ENCODE measurements at places on chromosomes 11 and 22.
A peak's percentile ranks its signal among the peaks of the same experiment; 100 is the strongest.

DNA sequence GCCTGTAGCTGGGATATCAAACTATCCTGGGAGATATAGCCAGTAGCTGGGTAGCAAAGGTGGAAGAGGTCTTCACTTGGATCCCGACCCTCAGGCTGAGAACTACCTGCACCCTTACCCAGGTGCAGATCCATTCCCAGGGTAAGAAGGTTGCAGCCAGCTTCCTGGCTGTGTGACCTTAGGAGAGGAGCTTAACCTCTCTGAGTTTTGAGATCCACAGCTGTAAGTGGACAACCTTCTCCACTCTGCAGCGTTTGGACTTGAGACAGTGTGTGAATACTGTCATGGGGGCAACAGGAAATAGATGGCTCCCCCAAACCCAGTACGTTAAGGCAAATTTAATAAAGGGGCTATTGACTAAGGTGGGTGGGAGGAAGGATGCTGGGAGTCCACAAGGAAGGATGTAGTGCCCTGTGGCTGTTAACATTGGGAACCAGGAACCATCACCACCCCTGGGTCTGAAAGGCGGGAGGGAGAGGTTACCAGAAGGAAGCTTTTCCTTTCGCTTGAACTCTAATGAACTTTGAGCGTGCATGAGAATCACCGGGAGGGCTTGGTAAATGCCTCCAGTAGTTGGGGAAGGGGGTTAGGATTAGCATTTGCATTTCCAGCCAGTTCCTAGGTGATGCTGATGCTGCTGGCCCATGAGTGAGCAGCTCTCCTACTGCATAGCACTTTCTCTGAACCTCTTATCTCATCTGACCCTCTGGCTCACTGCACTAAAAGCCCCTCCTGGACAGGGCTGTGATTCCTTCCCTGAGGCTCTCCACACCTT lies 24.4 kb downstream of the SGSM1 start:
- DNase-seq = no peak

DNA sequence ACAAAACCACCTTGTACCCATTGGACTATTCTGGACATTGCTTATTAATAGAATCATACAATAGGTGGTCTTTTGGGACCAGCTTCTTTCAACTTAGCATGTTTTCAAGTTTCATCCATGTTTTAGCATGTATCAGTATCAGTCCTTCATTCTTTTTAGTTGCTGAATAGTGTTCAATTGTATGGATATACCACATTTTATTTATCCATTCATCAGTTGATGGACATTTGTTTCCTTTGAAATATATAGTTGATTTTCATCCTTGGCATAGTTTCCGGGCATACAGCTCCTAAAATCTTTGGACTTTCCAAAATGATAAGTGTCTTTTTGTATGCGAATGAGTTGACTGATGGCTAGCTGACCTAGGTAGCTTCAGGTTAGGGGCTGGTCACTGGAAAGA lies 12.2 kb downstream of the PPP6R3 start:
- DNase-seq = no peak

- DNase-seq = no peak
Observed at GRCh38 chr22:50061141-50061823, 3.2 kb upstream of the TTLL8 start.

- DNase-seq = no peak
Observed at GRCh38 chr11:7196396-7197146, 55.1 kb upstream of the SYT9 start.

DNA sequence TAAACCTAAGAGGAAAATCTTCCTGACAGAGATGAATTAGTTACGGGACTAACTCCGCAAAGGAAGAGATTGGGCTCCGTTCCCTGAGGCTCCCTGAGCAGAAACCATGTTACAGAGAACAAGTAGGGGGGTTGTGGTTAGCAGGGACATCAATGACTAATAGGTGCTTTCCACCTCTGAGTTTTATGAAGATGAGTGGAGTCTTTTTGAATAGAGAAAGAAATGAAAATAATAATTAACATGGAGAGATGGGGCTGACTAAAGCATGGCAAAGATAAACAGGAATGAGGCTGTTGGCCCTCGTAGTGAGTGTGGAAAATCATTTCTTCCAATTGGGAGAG lies 47.5 kb upstream of the PICALM start:
- no peak for DNase-seq

GRCh38 chr11:32259641-32260081 lies 168.8 kb downstream of the RCN1 start:
- DNase-seq = peak; percentile 58

DNA sequence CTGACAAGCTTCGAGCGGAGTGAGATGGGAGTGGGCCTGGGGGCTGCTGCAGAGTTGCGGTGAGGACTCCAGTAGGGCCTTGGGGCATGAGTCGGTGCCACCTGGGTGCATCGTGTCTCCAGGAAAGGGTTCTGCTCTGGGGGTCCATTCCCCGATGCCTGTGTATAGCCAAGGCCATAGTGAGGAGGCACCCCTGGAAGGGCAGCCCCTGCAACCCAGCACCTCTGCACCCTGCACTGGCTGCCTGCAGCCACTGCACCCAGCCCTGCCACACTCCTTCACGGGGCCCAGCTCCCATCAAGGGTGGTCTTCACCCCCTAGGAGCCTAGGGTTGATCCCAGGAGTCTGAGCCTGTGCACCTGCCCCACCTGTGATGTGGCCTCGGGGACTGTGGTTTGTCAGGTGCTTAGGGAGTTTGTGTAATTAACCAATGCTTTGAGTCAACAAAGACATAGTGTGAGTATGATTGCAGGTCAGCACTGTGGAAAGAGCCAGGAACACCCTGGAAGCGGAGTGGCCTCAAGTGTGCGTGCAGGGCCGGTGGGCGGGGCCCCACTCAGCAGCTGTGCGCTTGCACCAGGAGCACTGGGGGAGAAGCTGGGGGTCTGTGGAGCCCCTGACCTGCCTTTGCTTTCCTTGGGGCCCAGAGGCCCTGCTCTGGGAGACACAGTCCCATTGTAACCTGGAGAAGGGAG lies 1299.3 kb downstream of the BRD1 start:
- no peak for DNase-seq

DNA sequence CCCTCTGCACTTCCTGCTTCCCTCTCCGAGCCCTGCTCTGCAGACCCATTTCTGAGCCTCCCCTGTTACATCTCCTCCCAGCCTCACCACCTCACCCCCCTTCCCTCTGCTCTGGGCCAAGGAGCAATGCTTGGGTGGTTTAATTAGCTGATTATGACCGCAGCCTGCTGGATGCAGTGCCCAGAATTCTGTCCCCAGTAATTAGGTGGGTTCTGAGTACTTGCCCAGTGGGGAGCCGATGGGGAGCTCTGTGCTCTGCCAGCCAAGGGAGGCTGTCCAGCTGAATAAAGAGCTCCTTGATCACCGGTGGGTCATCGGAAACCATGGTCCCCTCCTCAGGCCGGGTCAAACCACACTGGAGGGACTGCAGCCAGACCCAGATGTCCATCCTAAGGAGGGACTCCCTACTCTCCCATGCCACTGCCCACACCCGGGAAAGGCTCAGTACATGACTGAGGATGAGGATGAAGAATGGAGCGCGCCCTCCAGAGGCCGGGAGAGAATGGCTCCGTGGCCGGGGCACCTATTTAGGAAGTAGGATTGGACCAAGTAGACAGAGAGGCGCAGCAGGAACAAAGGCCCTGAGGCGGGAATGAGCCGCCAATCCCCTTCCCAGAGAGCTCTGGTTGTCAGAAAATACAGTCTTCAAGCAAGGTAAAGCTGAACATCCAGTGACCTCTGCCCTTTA lies 9.1 kb downstream of the ARRB1 start:
- DNase-seq = no peak

DNA sequence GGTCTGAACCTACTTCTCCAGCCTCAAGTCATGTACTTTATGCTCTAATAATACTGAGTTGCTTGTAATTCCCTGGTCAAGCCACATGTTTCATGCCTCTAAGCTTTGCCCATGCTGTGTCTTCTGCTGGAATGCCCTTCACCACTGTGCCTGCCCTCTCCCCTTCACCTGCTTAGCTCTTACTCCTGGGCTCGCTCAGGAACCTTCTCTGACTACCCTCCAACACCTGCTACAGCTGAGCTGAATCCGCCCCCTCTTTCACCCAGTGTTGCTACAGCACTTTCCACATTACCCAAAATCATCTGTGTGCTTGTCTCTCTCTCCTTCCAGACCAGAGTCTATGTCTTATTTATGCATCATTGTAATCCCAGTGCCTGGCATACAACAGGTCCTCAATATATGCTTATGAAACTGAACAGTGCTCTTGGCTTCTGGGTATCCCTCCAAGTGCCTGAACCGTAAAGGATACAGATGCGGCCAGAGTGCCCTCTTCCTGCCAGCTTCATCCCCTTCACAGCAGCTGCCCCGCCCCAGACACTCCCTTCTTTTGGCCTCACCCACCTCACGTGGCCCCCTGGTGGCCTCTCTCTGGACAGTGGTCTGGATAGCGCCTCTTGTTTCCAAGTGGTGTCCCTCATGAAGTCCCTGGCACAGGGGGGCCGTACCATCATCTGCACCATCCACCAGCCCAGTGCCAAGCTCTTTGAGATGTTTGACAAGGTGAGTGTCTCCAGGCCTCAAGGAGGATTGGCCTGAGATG lies 7.1 kb downstream of the ABCG4 start:
- no peak for DNase-seq

DNA sequence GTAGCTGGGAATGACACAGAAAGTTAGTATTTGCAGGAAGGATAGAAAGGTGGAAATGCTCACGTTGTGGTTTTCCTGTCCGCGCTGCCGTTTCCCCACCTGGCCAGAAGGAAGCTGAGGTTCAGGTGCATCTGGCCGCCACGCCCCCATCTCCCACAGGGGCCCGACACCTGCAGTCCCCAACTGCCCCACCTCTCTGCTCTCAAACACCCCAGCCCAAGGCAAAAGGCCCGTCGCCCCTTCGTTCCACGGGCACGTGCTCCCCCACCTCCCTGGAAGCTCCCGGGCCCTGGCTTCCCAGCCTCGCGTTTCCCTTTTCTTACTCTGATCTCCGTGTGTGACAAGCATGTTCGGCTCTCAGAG lies 985.1 kb downstream of the BRD1 start:
- DNase-seq = no peak

DNA sequence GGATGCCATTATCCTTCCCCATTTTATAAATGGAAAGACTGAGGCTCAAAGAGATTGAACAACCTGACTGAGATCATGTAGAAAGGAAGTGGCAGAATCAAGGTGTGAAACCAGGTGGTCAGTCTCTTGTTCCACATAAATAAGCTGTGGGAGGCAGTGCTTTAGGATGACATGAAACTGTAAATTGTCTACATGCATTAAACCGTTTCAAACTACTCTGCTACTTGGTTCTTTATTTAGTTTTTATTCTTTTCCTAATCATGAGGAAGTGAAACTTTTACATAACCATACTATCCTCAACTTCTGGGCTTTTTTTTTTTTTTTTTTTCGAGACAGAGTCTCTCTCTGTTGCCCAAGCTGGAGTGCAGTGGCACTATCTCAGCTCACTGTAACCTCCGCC lies 34.9 kb downstream of the CADM1 start:
- no peak for DNase-seq

DNA sequence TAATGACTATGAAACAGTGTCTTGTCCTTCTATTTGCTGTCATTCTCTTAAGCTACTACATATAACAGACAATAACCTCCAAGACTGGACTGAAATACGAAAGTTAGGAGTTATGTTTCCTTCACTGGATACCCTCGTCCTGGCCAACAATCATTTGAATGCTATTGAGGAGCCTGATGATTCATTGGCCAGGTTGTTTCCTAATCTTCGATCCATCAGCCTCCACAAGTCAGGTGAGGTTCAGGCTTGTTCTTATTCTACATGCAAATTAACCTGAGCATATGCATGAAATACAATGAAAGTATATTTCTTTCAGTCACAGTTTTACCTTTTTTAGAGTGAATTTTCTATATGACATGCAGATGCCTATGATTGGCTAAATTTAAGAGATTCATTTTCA lies 31.2 kb downstream of the TBCEL start:
- no peak for DNase-seq

DNA sequence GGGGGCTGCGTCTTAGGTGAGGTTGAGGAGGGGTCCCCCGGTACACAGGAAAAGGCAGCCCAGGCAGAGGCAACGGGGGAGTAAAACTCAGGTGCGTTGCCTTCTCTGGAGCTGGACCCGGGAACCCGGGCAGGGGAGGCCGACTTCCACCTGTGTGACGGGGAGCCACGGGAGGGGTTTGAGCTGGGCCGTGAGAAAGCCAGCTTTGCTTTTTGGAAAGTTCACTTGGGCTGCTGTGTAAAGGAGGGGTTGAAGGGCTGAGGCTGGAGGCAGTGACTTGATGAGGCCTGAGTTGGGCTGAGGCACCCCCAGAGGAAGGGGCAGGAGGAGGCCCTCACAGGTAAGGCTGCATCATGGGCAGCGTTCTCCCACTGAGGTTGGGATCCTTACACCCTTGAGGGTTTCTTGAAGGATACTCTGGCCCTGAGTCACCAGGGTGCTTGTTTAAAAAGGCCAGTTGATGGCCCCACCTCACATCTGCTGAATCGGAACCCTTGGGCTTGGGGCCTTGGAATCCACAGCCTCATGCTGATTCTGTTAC lies 47.2 kb downstream of the CHRDL2 start:
- no peak for DNase-seq

DNA sequence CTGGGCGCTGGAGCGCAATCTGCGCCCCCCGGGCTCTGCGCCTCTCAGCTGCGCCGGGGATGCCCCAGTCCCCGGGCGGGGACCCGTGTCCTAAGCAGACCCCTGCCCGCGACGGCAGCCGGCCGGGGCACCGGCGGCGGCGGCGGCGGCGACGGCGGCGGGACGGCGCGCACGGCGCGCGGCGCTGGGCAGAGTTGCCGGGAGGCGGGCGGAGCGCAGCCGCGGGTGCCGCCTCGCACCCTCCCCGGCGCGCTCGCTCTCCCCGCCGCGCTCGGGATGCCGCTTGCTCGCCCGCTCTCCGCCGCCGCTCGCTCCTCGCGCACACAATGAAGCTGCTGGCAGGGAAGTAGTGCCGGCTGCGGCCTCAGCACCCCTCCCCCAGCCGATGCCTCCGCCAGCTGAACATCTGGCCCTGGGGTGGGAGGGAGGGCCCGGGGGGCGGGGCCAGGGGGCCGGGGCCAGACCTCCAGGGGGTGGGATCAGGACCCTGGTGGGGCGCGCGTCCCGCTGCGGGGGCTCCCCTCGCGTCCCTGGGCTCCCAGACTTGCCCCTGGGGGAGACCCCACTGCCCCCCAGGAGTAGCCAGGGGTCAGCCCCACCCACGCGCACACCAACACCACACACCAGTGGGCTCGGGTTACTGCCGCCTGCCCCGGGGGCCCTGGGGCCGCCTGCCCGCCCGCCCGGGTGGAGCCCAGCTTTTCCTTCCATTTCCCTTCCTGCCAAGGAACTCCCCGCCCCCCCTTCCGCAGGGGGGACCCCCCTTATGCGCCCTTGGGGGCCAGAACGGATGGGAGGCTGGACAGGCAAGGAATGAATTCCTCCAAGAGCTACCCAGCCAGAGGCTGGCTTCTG lies at the start of gene RCOR2:
Gene RCOR2, minus strand, starts transcription at position 328 of the 855 bp plus-strand sequence. CDS start 708 bp downstream, outside the sequence.
- DNase-seq = peak; percentile 76

- DNase-seq = no peak
Observed at GRCh38 chr22:44894782-44895181, 115.0 kb downstream of the PHF21B start.

DNA sequence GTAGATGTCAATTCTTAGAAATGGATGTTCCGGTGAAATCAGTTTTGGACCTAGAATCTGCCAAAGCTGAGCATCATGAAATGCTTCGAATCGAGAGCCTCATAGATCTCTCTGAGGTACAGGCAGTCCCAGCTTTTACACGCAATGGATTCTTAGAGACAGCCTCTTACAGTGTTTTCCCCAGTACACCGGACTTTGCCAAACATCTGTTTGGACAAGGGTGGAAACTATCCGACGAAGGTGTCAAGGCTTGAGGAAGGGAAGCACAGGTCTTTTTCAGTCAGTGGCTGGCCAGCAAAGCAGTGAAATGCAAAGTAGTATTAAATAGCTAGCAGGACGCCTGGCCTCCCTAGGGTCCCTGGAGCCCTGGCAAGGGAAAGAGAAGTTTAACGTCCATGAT lies 4.9 kb downstream of the GRK3 start:
- DNase-seq = no peak

- DNase-seq = no peak
Observed at GRCh38 chr11:128455766-128456165, 131.6 kb downstream of the ETS1 start.
